ENCODE measurements at places on chromosomes 13 and 19.

GRCh38 chr13:46812301-46812797 is 15.4 kb upstream of the ESD start:
- no peak for DNase-seq

- DNase-seq: no peak
Measured at GRCh38 chr13:48233889-48234488, 983 bp downstream of the ITM2B start.

- DNase-seq: no peak
Measured at GRCh38 chr19:24140099-24140498, 53.1 kb downstream of the ZNF254 start.

GRCh38 chr13:80039000-80039399 is 301.9 kb downstream of the SPRY2 start:
- no peak for DNase-seq

- no peak for DNase-seq
Measured at GRCh38 chr13:30457306-30457891, 8.3 kb downstream of the HMGB1 start.

- DNase-seq: no peak
Measured at GRCh38 chr19:33505148-33505547, 16.4 kb downstream of the PEPD start.

DNA sequence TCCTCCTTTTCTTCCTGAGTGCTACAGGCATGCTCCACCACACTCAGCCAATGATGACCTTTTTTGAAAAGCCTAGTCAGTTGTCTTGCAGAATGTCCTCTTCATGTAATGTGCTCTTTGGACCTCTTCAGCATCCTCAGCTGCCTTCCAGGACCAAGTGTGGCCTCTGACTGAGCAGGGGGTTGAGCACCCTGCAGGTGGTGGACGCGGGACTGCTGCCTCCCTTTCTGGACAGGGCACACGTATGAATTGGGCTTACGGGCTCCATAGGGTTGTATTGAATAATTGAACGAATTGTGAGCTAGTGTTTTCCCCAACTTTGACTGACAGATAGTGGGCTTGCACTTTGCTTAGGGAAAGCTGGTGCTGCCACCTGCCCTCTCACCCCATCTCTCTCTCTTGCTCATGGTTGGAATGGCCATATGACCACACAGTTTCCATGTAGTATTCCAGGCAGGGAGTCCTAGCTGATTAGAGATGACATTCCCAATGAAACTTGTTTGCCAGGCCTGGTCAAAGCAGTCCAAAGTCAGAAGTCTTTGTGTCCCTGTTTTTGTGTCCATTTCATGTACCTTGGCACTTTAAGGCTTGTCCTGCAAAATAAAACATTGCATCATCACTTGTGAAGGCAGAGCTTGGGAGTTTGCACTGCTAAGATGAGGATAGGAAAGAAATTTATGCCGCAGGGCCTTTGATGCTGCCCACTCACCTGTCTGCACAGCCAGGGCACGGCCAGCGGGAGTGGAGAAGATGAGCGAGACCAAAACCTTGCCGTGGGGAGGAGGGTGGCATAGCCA is 76.3 kb upstream of the NPAS1 start:
- no peak for DNase-seq

Data from fibroblast of skin of left quadriceps (primary cell).